Amygdala (tissue), 56 donors: ENCODE measurements at places on chromosomes 3 and 15.
A peak's percentile ranks its signal among the peaks of the same experiment; 100 is the strongest.

- DNase-seq: no peak
Observed at GRCh38 chr15:51288143-51289065, 50.0 kb downstream of the CYP19A1 start.

- no peak for DNase-seq
Observed at GRCh38 chr3:16828815-16829214, 55.9 kb upstream of the PLCL2 start.

- no peak for DNase-seq
Observed at GRCh38 chr15:62141643-62142588, 23.2 kb downstream of the C2CD4B start.

- DNase-seq: no peak
Observed at GRCh38 chr3:85182975-85183752, 224.4 kb downstream of the CADM2 start.

GRCh38 chr15:65867244-65867643 lies 2.0 kb upstream of the RAB11A start:
- no peak for DNase-seq

DNA sequence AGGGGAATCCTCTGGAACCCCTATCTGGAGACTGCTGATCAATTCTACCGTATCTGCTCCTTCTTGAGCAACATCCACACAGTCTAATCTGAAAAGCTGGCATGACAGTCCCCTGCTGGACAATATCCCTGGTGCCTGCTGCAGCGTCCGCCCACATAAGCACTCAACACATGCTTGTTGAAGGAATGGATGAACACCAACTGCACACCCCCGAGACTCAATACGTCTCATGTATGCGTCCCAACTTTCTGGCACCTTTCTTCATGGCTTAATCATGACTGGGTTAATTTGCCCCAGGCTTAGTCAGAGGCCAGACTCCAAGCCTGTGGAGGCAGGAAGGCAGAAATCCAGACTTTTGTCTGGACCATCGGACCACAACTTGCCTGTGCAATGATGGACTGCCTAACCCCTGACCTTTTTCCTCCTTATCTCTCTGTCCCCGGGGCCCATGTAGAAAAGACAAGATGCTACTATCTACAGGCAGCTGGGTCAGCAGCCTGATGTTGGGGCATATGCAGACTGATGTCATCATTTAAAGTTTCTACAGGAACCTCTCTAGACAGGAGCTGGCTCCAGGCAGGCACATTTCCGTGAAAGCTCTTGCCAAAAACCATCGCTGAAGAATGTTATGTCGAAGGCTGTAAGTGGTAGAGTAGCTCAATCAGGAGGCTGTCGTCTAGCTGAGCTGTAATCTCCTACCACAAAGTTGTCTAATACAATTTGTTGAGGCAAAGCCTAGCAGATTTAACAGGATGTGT lies 114.1 kb upstream of the TPM1 start:
- no peak for DNase-seq

- DNase-seq: no peak
Observed at GRCh38 chr15:36469311-36469966, 110.0 kb upstream of the CDIN1 start.

- DNase-seq: no peak
Observed at GRCh38 chr3:128991355-128991895, 2.5 kb downstream of the CFAP92 start.

DNA sequence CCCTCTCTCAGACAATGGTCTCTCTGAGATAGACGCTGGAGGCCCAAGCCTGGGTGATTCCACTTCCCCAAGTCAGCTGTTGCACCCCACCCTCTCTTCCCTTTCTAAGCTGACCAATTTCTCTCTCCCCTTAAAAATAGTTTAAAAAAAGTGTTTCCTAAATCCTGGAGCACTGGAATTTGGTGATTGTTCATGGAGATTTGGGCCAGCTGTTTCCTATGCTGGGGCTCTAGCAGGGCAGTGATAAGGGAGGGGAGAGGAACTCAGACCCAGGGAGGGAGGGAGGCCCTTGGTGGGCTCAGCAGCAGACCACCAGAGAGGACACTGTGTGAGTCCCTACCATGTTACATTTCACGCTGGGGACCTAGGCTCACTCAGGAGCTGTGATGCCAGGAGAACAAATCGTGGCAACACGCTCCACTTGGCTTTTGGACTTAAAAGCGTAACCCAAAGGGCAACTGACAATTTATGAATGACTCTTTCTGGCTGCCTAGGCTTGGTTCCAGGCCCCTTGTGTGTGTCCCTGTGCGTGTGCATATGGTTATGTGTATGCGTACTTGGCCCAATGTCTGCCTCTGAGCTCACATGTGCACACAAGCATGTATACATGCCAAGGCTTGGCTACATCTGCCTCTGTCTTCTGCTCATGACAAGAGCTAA lies 59.8 kb upstream of the INSYN1 start:
- DNase-seq: no peak

DNA sequence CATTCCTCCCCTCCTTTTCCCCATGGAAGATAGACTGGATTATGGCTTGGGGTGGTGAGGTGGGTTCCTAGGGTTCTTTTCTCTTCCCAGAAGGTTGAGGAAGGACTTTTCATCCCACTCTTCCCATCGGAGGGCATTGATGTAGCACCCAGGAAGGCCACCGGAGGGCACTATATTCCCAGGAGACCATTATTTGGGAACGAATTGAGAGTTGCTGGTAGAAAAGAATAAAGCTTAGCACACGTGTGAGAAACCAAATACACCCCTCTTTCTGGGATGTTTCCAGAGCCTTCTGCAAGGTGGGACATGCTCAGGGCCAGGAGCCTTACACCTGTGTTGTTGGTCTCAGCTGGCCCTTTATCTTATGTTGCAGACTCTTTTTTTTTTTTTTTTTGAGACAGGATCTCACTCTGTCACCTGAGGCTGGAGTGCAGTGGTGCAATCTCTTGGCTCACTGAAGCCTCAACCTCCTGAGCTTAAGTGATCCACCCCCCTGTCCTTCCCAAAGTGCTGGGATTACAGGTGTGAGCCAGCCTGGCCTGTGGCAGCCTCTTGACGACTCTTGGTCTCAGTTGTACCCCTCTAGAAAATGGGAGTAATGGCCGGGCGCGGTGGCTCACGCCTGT lies 6.3 kb upstream of the CDC25A start:
- DNase-seq: peak; percentile 9

- no peak for DNase-seq
Observed at GRCh38 chr15:85151861-85152260, 170.2 kb downstream of the PDE8A start.

GRCh38 chr3:113606539-113607218 lies 74.3 kb downstream of the SIDT1 start:
- no peak for DNase-seq

DNA sequence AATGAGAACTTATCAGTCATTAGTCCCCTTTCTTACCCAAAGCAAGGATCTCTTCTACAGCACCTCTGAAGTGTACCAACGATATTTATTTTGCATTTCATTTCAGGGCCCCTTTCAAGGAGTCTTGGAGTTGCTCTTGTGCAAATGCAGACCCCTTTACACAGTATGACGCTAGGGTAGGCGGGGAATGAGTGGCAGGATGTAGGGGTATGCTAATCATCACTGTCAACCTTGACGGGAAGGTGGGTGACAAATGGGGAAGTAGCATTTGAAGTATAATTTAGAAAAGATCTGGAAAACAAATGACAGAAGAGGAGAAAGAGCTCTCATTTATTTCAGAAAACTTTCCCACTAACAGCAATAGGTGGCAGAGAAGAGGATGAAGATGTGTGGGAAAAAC lies 94.4 kb downstream of the LRRN1 start:
- DNase-seq: no peak
